Right cardiac atrium (tissue), 5 donors: ENCODE measurements at places on chromosomes 5 and 9. TPM values are rescaled to one million over a fixed set of nuclear protein-coding genes. Genes with fewer than 3 reads are reported as not detected.

Gene CATSPER3
- 0.54 TPM for total RNA-seq

Gene ERGIC1
- total RNA-seq: 85.0 TPM

Gene PCDHA10
- 0.06 TPM for total RNA-seq

Gene LCN15
- 0.48 TPM for total RNA-seq

Gene CDC14B
- total RNA-seq: 14.4 TPM

Gene EPB41L4A
- 27.4 TPM for total RNA-seq

Gene RABL6
- total RNA-seq: 71.1 TPM

Gene C9orf152
- not detected for total RNA-seq

Gene ARL14EPL
- total RNA-seq: not detected

Gene PCDH1
- 14.6 TPM for total RNA-seq

Gene CARD9
- total RNA-seq: 0.76 TPM

- DNase-seq: peak; percentile 86
These were observed 980 bp downstream of the COL5A1 start for GRCh38 chr9:134642385-134643181.

GRCh38 chr9:128792134-128792533, 5.1 kb downstream of the TBC1D13 start:
- DNase-seq: no peak

DNA sequence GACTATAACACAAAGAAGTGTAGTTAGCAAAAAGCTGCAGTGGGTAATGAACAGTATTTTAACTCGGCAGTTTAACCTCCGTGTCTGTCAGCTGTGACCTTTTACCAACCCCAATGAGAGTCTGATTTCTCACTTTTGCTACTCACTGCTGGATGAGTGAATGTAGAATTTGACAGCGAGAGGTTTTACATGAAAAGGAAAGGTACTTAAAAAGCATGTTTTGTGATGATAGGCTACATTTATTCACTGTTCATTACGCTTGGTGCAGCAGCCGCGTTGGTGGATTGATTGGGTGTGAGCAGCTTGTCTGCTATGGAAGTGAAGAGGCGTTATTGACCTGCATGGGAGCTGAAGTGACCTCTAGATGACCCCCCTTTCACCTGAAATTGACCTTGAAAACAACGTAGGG, 867.7 kb downstream of the NR2F1-AS1 start:
- no peak for DNase-seq

DNA sequence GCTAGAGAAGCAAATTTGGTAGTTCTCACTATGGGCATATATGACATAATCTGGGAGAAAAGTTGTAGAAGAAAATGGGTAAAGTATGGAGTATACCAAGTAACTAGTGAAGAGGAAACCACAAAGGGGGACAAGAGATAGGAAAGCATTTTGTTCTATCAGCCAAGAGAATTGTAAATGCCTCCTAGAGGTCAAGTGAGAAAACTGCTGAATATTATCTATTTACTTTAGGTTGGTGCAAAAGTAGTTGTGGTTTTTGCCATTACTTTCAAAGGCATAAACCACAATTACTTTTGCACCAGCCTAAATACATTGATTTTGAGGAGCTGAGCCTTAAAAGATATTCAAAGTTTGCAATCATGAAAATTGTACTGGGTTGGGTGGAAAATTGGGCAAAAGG, 126.7 kb upstream of the GRHPR start:
- no peak for DNase-seq

GRCh38 chr9:128068386-128069205, 564 bp downstream of the SLC25A25 start:
- DNase-seq: peak; percentile 56

DNA sequence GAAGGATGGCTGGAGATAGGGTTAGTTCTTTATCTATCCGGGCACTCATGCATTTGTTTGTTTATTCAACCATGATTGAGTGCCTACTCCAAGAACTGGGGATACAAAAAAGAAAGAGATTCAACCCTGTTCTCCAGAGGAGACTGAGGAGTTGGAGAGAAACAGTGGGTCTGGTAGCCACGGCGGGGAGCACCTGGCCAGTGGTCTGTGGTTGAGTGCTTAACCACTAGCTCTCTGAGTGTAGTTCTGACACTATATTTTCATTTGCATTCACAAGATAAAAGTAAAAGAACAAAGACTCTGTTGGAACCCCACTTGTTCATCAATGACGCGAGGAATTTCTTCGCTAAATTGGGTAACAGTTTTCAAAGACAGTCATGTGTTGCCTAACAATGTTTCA, 295.5 kb upstream of the MSX2 start:
- DNase-seq: no peak

DNA sequence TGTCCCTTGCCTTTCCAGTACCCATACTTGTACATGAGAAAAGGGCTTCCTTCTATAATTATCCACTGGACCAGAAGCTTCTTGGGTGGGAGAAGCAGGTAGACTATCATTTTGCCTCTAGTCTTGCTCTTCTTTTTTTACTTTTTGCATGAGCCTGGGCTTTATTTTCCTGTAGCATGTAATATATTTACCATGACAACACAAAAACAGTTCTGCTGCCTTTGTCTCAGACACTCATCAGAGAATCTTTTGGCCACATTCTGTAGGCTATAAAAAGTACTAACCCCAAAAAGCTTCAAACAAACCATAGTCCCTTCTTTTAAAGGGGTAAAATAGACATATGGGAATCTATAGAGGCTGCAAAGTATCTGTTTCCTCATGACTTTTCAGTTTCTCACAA, 339.2 kb upstream of the PIK3R1 start:
- no peak for DNase-seq

GRCh38 chr5:138716456-138716924, 36.7 kb upstream of the CTNNA1 start:
- no peak for DNase-seq

GRCh38 chr5:31561946-31562345, 29.8 kb downstream of the C5orf22 start:
- no peak for DNase-seq

DNA sequence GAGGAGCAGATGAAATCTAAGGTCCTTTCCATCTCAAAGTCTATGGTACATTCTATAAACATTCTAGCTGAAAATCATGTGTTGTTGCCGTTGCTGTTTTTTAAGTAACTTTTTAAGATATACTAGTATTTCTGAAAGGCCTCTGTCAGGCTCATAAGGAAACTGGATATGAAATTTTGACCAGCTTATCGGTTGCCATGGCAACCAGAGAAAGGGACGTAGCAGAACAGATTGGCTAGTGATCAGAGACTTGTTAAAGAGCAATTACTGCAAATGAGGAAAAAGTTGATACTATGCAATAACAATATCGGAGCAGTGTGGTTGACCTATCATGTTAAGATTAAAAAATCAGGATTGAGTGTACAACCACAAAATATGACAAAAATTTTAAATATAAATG, 57.0 kb upstream of the RNF180 start:
- DNase-seq: no peak

GRCh38 chr9:129077236-129077635, 3.7 kb upstream of the DOLPP1 start:
- DNase-seq: no peak

DNA sequence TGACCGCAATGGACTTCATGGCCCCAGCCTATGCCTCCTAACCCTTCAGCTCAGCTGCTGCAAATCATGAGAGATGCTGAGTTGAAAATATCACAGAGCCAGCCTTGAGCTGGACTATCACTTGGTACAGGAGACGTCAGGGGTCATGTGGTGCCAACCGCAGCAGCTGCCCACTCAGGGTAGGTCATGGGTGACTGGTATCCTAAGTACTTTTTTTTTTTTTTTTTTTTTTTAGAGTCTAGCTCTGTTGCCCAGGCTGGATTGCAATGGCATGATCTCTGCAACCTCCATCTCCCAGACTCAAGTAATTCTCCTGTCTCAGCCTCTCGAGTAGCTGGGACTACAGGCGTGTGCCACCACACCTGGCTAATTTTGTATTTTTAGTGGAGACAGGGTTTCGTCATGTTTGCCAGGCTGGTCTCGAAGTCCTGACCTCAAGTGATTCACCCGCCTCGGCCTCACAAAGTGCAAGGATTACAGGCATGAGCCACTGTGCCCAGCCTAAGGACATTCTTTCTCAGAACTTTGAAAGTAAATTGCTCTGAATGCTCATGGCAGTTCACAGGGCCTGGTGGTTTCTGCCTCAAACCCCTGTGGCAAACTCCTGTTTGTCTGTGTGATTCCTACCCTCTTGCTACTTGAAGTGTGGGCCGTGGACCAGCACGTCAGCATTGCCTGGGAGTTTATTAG, 21.3 kb downstream of the WWC1 start:
- DNase-seq: no peak

DNA sequence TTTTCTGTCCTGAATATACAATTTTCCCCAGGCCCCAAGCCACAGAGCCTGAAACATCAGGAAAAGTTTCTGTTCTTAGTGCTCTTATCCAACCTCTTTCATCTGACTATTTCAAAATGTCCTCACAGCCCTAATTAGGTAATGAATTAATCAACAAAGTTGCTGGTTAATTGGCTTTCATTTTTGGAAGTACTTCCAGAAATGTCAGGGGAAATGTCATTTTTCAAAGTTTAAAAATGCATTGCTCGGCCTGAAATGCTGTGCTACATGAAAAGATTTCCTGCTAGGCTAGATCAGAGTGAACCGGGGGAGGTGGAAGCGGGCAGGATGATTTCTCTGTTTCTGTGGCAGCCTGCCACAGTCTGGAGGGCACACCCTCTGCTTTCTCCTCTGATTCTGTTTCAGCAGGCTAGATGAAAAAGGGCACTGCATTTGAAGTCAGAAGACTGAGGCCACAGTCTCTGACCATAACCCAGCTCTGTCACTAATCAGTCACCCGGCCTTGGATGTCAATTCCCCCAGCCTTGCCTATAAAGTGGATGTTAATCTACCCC, 55.9 kb upstream of the BARX1 start:
- no peak for DNase-seq

DNA sequence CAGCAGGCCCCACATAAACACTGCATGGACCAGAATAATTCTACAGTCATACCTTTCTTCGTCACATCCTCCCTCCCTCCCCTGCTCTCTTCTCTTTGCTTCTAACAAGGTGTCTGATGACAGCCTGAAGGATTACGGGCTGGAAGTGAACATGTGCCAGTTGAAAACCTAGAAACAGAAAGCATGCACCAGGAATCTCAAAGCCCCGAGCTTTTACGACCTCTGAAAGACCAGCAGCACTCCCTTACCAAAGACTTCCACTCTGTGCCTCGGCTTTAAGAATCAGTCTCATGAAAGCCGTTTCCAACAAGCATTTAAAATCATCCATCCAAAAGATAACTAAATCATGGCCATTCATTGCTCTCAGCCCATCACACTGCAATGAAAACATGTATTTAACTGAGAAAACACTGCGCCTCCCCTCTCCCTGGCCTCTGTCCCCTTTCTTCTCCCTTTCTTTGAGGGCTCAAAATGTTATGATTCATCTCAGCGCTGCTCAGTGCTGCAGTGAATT, 21.3 kb downstream of the MSX2 start:
- no peak for DNase-seq

DNA sequence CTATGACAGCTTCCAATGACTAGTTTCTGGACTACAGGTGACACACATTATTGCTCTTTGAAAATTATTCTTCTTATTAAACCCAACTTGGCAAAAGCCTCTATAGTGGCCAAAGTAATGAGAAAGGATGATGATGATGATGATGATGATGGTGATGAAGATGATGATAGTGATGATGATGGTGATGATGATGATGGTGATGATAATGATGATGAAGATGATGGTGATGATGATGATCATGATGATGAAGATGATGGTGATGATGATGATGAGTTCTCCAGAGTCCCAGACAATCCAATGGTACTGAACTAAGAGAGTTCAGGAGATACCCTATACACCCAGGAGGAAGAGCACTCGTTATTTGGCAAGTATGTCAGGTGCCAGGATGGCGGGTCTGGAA, 739.4 kb downstream of the IRX1 start:
- DNase-seq: no peak

- no peak for DNase-seq
These were observed 40.3 kb downstream of the HEXB start for GRCh38 chr5:74725331-74725730.

DNA sequence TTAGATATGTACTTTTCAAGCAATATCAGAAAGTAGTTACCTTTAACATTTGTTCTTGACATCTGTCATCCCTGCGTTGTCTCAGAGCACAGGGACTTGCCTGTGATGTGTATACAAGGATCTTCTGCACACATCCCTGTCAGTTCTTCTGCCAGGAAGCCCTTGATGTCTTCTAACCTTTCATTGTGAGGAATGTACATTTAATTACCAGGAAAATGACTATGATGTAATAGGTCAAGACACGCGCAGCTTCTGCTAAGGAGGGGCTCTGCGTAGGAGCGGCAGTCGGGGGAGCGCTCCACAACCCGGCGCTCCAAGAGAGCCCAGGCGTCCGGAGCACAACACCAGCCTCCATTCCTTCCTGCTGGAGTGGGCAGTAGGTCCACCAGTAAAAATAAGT, 119.7 kb downstream of the IRX2 start:
- no peak for DNase-seq

DNA sequence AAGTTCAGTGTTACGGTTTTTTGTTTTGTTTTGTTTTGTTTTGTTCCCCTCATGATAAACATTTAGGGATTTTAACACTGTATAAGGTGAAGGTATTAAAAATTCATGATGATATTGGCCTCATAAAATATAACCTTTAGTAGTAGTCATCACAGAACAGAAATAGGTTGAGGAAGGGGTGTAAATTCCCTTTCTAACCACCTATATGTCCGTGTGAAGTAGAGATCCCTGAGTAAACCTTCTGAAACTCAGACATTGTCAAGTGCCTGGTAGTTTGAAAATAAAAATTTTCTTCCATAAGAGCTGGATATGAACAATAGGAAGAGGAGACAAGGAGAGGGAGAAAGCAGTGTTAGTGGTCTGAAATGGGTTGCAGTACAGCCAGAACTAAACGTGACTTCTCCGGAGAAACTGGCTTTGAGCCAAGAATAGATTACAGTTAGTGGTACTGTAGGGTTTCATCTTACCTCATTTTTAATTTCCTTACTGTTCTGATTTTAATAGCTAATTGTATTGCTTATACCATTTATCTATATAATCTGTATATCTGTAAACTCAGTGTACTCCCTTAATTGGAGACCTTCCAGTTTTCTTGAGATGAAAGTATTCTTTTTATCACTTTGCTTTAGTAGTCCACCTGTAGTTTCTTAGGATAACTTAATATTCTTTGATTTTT, 18.3 kb downstream of the UGCG start:
- no peak for DNase-seq

DNA sequence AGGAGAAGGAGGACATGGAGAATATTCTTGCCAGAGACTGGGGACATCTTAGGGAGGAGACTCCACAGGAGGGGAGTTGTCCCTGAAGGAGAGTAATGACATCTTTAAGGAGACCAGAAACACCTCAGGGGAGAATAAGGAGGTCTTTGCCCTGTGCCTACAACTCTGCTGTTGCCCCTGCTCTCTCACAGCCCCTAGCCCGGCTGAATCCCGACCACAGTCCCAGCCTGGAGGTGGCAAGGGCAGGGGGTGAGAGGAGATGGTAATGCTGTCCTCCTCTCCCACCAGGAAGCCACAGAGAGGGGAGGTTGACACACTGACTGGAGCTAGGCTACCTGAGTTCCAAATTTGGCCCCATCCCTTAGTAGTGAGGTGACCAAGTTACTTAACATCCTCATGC, 30.2 kb upstream of the ENHO start:
- no peak for DNase-seq
